ENCODE measurements at places on chromosomes 1 and 21.

GRCh38 chr1:184118046-184118445 lies 66.5 kb downstream of the TSEN15 start:
- peak; percentile 97 for DNase-seq

GRCh38 chr21:42862774-42863503 lies 16.4 kb downstream of the WDR4 start:
- no peak for DNase-seq

DNA sequence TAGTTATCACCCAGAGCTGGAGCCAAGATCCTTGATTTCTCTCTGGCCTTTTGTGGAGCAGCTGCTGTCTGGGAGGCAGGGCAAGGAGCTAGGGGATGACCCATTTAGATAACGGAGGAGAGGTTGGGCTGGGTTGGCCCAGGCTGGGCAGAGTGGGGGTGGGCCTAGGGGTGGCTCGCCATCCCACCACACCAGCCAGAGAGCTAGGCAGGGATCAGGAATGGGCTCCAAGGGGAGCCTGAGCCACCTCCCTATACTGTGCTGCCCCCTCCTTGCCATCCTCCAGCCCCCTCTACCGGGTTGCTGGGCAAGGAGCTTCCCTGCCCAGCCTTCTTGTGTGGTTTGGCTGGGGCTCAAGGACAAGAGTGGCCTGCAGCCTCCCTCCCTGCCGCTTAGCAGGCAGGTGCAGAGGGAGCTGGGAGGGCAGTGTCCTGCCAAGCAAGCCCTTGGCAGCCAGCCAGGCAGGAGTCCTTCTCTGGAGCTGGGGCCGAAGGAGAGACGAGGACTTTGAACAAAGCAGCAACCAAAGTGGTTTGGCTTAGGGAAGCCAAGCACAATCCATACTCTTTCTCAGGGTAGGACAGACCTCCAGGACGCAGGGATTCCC lies 4.1 kb downstream of the NUAK2 start:
- DNase-seq = no peak

- peak; percentile 96 for DNase-seq
These were observed 699.2 kb upstream of the ZP4 start for GRCh38 chr1:238589843-238590435.

DNA sequence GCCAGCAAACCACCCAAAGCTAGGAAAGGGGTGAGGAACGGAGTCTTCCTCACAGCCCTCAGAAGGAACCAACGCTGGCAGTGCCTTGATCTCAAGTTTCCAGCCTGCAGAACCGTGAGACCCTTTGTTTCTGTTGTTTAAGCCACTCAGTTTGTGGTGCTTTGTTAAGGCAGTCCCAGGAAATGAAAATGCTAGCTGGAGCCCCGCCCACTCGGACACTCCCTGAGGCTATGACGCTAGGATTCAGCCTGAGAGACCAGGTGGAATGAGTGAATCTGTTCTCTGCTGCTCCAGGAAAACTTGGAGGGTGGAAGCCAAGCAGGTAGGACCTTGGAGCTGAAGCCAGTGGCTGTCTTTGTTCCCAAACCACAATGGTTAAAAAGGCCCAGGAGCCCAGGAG lies 196.5 kb upstream of the POU3F1 start:
- no peak for DNase-seq

DNA sequence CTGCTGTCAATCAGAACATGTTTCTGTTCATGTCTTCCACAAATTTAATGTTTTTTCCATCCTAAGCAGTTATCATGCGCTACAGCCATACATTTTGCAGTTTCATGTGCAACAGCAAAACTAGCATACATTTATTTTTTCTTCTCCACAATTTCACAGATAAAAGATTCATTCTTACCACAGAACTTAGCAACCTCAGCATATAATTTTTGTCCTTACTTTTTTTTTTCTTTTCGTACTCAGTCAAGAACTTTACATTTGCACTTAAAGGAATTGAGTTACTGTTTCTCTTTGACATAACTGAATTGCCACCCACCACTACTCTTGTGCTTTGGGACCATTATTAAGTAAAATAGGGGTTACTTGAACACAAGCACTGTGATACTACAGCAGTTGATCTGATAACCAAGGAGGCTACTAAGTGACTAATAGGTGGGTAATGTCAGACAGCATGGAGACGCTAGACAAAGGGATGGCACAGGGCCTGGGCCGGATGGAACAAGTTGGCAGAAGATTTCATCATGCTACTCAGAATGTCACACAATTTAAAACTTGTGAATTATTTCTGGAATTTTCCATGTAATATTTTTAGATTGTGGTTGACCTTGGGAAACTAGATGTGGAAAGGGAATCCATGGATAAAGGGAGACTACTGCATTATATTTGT lies 50.2 kb upstream of the LHX8 start:
- peak; percentile 23 for DNase-seq

- DNase-seq = no peak
These were observed 361.4 kb upstream of the PTBP2 start for GRCh38 chr1:96360036-96360795.

DNA sequence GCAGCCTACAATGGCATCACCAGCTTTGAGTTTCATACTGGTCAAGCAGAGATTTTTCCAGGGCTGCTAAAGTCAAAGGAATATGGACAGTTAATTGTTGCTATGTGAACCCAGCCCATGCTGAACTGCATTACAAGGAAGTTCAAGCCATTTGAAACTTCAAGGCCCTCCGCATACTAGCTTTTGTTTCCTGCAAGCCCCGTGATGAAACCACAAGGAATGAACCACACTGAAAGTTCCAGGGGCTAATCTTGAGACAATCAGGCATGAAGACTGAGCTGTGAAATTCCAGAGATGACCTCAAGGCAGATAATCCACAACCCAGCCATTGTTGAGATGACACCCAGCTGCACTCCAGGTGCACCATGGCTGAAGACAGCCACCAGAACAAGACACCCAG lies 180.8 kb downstream of the C1orf21 start:
- no peak for DNase-seq

DNA sequence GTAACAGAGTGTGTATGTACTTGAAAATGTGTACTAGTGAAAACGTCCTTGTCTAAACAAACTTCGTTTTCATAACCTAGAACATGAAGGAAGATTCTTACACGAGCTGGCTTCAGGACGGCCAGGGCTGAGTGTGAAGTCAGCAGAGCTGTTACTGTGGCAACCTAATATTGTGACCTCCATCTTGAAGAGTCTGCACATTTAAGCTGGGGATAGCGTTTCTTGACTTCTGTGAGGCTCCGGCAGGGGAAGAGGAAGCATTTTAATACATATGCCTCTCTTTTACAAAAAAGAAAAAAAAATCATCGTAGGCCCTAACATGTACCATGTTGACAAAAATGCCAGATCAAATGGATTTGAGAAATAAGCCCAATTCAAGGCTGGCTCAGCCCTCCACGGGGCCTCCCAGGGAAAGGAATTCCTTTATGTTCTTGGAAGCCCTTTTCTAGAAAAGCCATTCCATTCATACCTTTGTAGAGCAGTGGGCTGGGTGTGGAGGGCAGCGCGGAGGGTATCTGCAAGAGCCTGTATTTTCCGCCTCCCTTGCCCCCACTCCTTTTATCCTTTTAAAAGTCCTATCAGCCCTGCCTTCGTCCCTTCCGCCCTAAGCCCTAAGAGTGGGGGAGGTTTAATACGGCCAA lies 51.1 kb downstream of the SIM2 start:
- no peak for DNase-seq

DNA sequence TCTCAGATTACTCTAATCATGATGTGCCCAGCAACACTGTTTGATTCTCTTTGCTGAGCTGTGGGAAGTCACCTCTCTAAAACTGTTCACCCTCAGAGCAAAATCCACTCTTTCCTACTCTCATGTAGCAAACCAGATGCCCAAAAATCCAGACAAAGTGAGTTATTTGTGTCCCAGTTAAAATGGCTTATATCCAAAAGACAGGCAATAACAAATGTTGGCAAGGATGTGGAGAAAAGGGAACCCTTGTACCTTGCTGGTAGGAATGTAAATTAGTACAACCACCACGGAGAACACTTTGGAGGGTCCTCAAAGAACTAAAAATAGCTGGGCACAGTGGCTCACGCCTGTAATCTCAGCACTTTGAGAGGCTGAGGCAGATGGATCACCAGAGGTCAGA lies 384.0 kb downstream of the HHIPL2 start:
- no peak for DNase-seq

GRCh38 chr1:38268226-38268625 lies 221.6 kb upstream of the POU3F1 start:
- no peak for DNase-seq

- no peak for DNase-seq
These were observed 95.3 kb downstream of the FOXD2 start for GRCh38 chr1:47532921-47533792.

DNA sequence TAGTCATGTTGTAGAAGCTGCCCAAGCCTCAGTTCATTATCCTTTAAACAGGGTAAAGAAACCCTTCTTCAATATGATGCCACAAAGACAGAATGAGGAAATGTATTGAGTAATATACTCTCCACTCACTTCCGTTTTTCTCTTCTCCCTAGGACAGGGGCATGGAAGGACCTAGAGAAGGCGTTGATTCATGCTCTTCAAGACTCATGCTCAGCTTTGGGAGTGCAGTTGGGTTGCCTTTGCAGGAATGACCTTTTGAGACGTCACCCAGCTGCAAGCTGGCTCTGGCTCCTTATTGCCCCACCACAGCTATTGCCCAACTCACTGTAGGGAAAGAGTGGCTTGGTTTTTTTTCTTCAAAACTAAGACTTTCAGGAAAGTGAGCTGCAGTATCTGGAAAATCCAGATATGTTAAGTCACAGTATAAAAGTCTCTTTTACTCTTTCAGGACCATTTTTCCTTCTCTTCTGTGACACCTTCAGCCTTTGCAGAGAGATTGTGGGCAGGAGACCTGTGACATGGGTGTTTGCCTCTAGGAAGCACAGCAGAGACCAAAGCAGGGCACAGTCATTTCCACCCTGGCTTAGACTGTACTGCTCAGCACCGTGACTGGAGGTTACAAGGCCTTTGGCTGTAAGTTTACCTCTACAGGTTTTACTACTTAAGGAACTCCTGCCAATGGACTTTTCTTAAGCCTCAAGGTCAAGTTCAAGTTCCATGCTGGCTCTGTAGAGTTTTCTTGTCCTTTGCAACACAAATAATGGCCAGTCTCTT lies 39.5 kb downstream of the XCL2 start:
- DNase-seq = peak; percentile 54

DNA sequence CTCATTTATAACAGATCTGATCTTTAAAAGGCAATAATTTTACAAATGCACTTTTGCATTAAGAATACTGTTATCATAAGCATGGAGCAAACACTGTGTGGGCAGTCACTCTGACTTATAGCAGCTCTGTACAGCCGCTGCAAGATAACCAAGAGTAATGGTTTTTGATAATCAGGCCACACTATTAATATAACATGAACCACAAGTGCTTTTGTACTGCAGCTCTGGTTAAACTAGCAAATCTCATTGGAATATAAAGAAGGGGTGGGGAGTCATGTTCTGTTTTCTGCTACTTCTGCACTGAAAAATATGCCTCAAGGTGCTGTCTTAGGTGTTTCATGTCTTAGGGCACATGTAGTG lies 357.4 kb downstream of the LMO4 start:
- no peak for DNase-seq

GRCh38 chr1:228295201-228295600 lies 87.4 kb downstream of the OBSCN start:
- DNase-seq = no peak

DNA sequence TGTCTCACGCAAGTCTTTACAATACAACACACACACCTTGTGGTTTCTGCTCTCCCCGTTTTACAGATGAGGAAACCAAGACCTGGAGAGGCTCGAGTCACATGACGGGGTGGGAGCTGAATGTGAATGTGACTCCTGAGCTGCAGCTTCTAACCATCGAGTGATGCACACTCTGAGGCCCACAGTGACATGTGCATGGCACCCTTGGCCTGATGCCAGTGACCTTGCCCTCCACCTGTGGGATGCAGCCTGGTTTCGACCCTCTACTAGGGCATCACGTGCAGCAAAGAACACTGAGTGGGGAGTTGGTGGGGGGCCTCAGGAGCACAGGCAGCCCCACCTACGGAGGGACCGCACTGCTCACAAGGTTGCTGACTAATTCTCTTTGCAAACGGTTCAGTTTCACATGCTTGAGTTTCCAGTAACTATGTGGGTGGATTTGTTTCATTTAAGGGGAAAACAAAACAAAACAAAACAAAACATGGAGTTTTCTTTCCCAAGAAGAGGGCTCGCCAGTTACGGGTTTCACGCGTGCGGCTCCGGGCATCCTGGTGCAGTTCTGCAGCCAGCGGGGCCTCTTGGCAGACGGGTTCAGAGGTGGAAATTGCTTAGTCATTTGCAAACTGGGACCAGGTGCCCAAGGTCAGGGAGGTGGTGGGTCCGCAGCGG lies 22.9 kb downstream of the SPSB1 start:
- no peak for DNase-seq

DNA sequence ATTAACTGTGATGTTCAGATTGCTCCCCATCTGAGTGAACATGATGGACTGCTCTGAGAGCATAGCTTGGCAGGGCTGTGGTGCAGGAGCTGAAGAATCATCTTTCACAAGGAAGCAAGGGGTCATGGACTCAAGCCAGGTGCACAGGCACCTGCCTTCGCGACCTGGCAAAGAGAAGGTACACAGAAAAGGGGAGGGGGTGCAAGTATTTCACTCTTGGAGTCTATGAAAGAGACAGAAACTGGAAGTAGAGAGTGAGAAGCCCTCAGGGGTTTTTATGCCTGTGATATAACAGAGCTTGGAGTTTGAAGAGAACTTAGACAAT lies 232.6 kb upstream of the PLXNA2 start:
- DNase-seq = no peak

DNA sequence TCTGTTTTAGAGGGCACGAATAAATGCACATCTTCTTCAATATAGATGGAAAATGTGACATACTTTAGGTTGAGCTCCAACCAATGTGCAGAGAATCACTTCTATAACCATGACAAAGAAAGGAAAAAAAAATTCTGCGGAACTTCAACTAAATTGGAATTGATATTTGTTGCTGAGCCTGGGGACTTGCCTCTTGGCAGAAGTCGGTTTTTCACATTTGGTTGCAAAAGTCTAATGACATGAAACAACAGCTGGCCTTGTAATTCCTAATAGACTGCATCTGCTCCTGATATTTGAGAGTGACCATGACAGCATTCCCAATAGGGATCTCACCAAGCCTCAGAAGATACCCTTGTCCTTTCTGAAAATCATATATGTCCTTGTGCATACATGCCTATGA lies 112.8 kb downstream of the PRRX1 start:
- no peak for DNase-seq

GRCh38 chr1:205678286-205679111 lies 1.8 kb downstream of the SLC45A3 start:
- DNase-seq = no peak

- no peak for DNase-seq
These were observed 128.1 kb upstream of the ZNF648 start for GRCh38 chr1:182189535-182190066.

DNA sequence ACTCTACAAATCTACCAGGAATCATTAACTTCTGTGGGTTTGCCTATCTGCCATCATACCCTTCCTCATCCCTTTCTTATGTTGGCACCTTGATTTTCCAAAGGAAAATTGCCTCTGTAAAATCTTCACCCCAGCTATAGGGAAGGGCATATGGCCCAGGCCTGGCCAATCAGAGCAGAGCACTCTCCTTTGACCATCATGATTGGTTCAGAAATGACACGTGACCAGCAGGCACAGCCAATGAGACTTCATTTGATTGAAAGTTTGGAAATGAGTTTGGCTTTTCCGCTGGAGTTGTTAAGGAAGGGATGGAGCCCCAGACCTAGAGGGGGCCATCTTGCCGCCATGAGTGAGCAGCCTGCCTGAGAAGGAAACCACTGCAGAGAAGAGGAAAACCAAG lies 35.1 kb upstream of the IFFO2 start:
- no peak for DNase-seq

Measured in HS-5 (cell line).